NCI-H2171 treated with DMSO at 0.1 percent for 48 hours (cell line): ENCODE measurements at places on chromosomes 6 and 20.

GRCh38 chr6:7183707-7184106 is 75.9 kb downstream of the RREB1 start:
- DNase-seq: no peak

DNA sequence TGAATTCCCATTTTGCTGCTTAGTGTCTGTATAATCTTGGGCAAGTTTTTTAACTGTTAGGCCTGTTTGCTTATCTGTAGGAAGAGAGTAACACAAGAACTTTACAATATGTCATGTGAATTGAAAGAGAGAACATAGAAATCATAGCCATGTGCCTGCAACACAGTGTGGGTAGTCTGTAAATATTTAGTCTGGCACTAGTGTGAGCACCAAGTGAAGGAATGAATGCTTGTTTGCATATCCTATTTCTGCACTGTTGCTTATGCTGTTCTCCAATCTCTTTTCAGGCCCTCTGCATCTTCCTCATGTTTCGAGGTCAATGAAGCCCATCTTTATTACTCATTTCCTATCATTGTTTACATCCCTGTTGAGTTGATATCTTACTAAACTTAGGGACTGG is 49.2 kb downstream of the CBFA2T2 start:
- no peak for DNase-seq

GRCh38 chr6:113632220-113632864 is 224.8 kb upstream of the MARCKS start:
- peak; percentile 81 for DNase-seq

DNA sequence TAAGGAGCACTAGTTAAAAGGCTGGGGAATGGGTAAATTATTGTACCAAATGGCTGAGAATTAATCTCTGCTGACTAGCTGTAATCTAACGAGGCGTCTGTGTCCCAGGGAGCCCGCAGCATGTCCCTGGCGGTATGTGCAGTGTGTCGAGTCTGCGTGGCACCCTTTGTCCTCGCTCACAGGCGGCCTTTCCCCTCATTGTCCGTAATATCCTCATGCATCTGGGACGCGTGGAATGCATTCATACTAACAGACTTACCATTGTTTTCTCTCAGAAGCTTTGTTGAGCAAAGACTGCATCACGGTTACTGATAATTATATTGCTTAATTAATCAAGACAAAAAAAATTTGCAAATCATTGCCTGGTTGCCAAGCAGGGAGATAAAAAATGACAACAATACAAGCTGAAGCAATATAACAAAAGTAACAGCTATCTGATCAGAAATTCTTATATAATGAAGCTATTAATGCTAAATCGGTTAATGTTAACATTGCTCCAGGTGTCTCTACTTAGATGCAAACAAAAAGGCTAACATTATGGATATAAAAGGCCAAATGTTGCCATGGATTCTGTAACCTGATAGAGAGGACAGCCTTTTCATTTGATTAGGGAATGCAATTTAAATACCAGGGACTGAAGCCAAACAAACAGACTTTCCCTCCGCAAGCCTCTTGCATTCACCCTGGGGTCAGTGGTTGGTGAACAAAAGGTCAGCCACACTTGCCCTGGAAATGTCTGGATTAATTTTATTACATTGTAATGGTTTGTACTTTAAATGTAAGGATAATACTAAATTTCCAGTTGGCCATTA is 124.8 kb downstream of the INSM1 start:
- peak; percentile 70 for DNase-seq

DNA sequence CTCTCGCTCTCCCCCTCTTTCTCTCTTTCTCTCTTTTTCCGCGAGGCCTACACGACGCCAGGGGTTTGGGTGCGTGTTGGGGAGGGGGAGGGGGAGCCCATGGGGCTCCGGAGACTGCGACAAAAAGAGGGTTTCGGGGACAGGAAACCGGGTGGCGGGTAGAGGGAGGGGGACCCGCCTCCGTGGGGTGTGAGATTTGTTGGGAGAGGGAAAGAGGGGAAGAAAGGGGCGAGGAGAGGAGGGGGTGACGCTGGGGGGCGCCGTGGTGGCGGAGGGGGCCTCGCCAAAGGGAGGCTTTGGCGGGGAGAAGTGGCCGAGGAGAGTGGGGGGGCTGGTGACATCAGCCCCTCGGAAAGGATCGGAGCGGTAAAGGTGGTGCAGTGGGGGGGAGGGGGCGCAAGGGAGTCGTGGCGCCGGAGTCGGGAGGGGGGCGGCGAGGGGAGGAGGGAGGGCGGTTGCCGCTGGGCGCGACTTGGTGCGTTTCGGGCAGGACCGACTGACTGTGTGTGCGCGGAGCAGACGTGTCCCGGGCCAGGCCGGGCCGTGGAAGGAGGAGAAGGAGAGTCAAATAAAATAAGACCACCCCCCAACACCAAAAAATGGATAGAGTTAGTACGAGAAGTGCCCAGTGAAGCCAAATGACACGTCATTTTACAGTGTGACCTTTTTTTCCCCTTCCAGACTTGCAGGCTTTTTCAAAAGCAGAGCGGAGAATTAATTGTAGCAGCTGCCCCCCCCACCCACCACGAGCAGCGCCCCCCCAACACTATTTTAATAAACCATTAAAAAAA is 39.8 kb downstream of the GNAS start:
- DNase-seq: peak; percentile 87

DNA sequence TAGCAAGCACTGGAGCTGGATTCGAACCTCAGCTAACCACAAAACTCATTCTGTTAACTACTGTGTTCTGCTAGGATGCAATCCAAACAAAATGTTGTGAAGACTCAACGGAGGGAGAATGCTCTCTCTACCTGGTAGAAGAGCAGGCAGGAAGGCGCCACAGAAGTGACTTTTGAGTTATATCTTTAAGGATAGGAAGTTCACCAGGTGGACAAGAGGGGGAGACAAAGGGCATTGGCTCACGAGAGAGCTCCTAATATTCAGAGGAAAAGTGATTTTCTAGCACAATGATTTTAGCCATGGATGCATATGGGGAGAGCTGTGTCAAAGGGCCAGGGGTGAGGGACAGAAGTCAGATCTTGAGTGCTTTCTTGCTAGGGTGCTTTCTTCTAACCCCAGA is 108.4 kb upstream of the MAFB start:
- no peak for DNase-seq

- DNase-seq: no peak
These were observed 106.7 kb upstream of the NHSL1 start for GRCh38 chr6:138605958-138606357.

DNA sequence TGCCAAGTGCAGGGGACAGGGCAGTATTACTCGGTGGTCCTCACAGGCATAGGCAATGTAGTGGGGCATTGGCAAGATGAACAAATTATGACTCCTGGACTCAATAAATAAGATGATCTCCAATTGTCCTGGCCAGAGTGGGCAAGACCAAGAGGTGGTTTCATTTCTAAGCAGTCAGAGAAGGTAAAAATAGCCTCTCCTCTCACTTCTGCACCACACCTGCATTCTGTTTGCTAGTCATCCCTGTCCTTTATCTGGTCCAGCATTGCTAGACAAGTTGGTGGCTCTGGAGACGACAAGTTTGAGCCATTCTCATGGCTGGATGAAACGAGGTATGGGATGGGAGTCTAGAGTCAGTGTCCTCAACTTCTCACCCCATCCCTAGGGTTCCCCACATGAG is 83.0 kb downstream of the BANF2 start:
- DNase-seq: no peak
